ENCODE measurements at places on chromosomes 1 and 21. TPM values are rescaled to one million over a fixed set of nuclear protein-coding genes. Genes with fewer than 3 reads are reported as not detected.
A peak's percentile ranks its signal among the peaks of the same experiment; 100 is the strongest.

- H3K4me3 ChIP-seq = no peak overlapping the region
- DNase-seq = no peak
- H3K4me1 ChIP-seq = peaks cover 14% of the 10 kb centered on the region
These were observed 57.4 kb upstream of the LBR start for GRCh38 chr1:225485226-225485625.

DNA sequence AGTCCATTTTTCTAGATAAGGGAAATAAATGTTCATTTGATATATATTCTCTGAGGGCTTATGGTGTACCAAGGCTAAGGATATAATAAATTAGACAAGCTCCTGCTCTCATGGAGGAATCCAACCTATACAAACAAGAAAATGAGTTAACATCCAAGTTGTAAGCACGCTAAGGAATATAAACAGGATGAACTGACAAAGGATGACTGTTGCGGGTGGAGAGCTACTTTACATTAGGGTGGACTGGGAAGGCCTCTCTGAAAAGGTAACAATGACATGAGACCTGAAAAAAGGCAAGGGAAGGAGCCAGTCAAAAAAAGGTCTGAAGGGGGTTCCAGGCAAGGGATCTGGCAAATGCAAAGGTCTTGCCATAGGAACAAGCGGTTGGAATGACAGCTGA lies 3.1 kb downstream of the BCAR3 start:
- peaks cover 15% of the 10 kb centered on the region for H3K4me1 ChIP-seq
- DNase-seq = no peak
- H3K36me3 ChIP-seq = peaks cover 1% of the 10 kb centered on the region
- no peak overlapping the region for H3K4me3 ChIP-seq
- peaks cover 30% of the 10 kb centered on the region for H3K27me3 ChIP-seq
- H3K27ac ChIP-seq = no peak overlapping the region

DNA sequence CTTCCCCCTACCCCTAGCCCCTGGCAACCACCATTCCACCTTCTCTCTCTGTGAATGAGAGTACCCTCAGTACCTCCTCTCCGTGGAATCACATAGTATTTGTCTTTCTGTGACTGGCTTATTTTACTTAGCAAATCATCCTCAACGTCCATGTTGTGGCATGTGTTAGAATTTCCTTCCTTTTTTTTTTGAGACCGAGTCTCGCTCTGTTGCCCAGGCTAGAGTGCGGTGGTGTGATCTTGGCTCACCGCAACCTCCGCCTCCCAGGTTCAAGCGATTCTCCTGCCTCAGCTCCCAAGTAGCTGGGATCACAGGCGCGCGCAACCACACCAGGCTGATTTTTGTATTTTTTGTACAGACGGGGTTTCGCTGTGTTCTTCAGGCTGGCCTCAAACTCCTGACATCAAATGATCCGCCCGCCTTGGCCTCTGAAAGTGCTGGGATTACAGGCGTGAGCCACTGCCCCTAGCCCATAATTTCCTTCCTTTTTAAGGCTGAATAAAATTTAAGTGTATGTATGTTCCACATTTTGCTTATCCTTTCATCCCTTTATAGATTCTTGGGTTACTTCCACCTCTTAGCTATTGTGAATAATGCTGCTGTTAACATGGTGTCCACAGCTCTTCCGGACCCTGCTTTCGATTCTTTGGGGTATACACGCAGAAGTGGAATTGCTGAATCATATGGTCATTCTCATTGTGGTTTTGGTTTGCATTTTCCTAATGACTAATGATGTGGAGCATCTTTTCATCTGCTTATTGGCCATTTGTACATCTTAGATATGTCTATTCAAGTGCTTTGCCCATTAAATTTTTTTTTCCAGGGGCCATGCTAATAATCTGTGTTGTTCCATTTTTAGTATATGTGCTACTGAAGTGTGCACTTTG lies 32.3 kb downstream of the ERRFI1 start:
- peak overlapping the region; percentile 61 for H3K27ac ChIP-seq

DNA sequence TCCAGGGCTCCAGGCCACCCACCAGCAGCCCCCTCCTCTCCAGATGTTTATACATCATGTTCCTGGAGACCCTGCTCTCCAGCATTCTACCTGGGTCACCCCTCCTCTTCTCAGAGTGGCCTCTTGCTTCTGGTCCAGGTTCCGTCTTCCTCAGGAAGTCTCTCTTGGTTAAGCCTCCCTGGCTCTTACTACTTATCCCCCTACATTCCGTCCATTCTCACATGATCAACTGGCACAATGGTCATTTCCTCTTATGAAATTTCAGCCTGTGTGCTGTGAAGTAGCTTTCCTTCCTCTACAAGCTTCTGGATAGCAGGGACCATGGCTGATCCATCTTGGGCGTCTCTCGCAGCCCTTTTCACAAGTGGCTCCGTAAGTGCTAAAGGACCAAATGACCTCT lies 33.9 kb upstream of the ATP2B4 start:
- DNase-seq = no peak
- H3K36me3 ChIP-seq = no peaks in the 10 kb centered on the region
- H3K4me3 ChIP-seq = no peak overlapping the region
- H3K27ac ChIP-seq = no peak overlapping the region
- no peaks in the 10 kb centered on the region for H3K27me3 ChIP-seq
- H3K4me1 ChIP-seq = peaks cover 5% of the 10 kb centered on the region

GRCh38 chr1:42420911-42421585 lies 34.8 kb downstream of the ZMYND12 start:
- peaks cover 27% of the 10 kb centered on the region for H3K4me1 ChIP-seq
- H3K27me3 ChIP-seq = no peaks in the 10 kb centered on the region
- H3K4me3 ChIP-seq = no peak overlapping the region
- no peak for DNase-seq
- H3K36me3 ChIP-seq = no peaks in the 10 kb centered on the region
- no peak overlapping the region for H3K27ac ChIP-seq

DNA sequence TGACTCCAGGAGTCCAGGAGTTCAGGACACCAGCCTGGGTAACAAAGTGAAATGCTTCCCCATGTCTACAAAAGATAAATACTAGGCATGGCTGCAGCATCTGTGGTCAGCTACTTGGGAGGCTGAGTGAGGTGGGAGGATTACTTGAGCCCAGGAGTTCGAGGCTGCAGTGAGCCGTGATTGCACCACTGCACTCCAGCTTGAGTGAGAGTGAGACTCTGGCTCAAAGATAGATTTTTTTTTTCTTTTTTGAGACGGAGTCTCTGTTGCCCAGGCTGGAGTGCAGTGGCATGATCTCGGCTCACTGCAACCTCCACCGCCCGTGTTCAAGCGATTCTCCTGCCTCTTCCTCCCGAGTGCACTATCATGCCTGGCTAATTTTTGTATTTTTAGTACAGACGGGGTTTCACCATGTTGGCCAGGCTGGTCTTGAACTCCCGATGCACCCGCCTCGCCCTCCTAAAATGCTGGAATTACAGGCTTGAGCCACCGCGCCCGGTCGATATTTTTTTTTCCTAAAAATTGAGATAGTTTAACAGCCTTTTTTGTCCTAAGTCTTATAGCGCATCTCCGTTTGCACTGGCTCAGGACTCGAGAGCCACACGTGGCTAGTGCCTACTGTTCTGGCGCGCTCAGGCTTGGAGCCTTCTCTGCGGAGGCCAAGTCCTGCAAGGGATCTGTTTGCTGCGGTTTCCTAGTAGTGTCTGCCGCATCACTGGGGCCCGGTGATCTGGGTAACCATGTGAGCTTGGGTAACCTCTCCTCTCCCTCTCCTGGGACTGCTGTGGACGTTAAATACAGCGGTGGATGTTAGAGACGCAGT lies 1.0 kb upstream of the MFN2 start:
- peak overlapping the region; percentile 98 for H3K4me3 ChIP-seq
- 0 out of 2 replicates have a peak, but pooled peaks cover 4% of the 10 kb centered on the region for H3K36me3 ChIP-seq
- no peak for DNase-seq
- no peaks in the 10 kb centered on the region for H3K27me3 ChIP-seq
- 0 out of 2 replicates have a peak overlapping the region, but pooled peaks have one; percentile 37 for H3K27ac ChIP-seq
- H3K4me1 ChIP-seq = peaks cover 13% of the 10 kb centered on the region

GRCh38 chr1:216900116-216900620 lies 176.9 kb upstream of the ESRRG start:
- no peaks in the 10 kb centered on the region for H3K4me1 ChIP-seq
- DNase-seq = no peak
- no peak overlapping the region for H3K27ac ChIP-seq
- no peak overlapping the region for H3K4me3 ChIP-seq

GRCh38 chr1:3456449-3456963 lies 2.0 kb downstream of the ARHGEF16 start:
- no peaks in the 10 kb centered on the region for H3K27me3 ChIP-seq
- no peak for DNase-seq
- H3K4me1 ChIP-seq = peaks cover 18% of the 10 kb centered on the region
- no peaks in the 10 kb centered on the region for H3K36me3 ChIP-seq
- no peak overlapping the region for H3K4me3 ChIP-seq

GRCh38 chr1:162466797-162467196 lies 30.8 kb upstream of the UHMK1 start:
- no peak for DNase-seq
- peaks cover 4% of the 10 kb centered on the region for H3K4me1 ChIP-seq
- H3K36me3 ChIP-seq = no peaks in the 10 kb centered on the region
- H3K27me3 ChIP-seq = no peaks in the 10 kb centered on the region

Gene PDE9A
- 27.2 TPM for polyA plus RNA-seq

Gene CYYR1
- 25.1 TPM for polyA plus RNA-seq

Gene AK5
- polyA plus RNA-seq = 12.2 TPM
